ENCODE measurements at places on chromosomes 13 and 19.

GRCh38 chr13:35524171-35524570 is 47.7 kb upstream of the MAB21L1 start:
- no peak for DNase-seq

DNA sequence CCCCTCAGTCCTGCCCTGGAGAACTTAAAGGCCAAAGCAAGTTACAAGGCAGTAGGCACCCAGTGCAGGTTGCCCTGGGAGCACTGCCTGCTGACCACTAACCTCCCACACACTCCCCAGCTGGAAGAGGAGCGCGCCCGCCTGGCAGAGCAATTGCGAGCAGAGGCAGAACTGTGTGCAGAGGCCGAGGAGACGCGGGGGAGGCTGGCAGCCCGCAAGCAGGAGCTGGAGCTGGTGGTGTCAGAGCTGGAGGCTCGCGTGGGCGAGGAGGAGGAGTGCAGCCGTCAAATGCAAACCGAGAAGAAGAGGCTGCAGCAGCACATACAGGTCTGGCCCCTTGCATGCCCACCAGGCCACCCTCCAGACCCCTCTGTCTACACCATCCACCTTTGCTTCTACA is 61.1 kb downstream of the KCNC3 start:
- DNase-seq = no peak

DNA sequence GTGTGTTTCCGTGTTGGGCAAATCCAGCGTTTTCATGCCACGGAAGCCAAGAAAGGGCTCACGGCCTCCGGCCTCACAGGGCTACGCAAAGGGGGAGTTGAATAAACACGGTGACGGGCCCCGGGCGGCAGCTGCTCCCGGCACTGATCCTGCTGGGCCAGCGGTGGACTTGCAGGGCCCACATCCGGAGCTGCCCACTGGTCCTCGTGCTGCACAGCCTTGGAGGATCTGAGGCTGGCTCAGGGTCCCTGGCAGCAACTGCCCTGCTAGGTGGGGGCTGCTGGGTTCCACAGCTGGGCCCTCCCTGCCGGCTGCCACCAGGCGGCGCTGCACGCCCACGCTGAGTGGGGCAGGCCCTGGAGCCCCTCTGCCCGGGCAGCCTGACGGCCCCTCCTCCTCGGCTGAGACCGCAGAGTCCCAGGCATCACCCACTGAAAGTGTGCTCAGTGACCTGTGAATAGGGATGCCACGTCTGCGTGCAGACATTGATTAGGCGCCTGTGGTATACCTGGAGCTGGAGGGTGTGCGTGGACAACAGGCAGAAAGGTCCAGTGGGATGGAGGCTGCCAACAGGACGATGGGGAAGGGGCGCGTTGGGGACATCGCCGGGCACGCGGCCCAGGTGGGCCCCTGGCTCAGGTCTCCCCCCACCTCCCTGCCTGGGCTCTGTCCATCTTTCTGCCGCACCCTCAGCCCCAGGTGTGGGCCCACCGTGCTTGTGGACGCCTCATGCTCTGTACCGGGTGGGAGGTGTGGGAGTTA is 5.3 kb upstream of the HCN2 start:
- DNase-seq = peak; percentile 91

- DNase-seq = no peak
Measured at GRCh38 chr13:99356262-99357091, 49.3 kb upstream of the GPR183 start.

DNA sequence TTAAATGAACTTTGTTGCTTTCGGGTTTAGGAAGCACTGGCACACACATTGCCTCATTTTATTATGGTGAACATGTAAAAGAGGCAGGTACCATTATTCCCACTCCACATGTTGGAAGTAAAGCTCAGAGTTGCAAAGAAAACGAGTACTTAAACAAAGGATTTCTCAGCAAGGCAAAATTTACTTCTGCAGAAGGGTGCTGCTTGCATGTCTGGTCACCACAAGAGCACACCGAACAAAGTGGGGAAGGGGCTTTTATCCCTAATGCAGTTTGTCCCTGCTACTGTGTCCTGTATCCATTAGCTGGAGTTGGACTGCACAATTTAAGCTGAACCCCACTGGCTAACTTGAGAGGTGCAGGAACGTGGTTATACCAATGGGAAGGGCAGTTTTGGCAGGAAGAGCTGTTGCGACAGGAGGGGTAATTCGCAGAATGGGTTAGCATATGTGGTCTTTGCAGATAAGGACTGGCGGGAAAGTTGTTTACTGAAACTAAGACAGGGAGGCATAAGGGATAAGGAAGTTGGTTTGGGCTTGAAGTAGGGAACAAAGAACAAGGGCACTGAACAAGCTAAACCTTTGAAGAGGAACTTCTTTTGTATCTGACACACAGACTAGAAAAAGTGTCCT is 545.5 kb downstream of the UQCRFS1 start:
- DNase-seq = no peak

DNA sequence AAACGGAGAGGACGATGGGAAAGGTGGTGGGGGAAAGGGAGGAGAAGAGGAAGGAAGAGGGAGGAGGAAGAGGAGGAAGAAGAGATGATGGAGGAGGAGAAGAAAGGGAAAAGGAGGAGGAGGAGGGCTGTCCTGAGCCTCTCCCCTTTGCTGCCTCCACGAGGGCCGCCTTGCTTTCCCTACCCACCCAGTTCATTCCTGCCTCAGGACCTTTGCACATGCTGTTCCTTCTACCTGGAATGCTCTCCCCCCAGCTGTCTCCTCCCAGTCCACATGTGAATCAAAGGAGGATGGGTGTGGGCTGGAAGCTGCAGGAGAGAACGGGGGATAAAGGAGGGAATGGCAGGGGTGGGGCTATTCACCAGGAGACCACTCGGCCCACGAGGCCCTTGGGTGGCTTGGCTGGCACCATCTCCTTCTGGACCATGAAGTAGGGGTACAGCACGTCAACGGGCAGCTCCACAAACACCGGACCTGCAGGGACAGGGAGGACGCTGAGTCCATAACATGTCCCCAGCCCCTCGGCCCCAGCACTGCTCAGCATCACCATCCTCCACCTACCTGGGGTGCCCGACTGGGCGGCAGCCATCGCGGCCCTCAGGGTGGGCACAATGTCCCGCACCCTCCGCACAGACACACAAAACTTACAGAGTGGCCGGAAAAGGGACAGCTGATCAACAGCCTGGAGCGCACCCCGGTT is 15.3 kb downstream of the SYDE1 start:
- DNase-seq = no peak

DNA sequence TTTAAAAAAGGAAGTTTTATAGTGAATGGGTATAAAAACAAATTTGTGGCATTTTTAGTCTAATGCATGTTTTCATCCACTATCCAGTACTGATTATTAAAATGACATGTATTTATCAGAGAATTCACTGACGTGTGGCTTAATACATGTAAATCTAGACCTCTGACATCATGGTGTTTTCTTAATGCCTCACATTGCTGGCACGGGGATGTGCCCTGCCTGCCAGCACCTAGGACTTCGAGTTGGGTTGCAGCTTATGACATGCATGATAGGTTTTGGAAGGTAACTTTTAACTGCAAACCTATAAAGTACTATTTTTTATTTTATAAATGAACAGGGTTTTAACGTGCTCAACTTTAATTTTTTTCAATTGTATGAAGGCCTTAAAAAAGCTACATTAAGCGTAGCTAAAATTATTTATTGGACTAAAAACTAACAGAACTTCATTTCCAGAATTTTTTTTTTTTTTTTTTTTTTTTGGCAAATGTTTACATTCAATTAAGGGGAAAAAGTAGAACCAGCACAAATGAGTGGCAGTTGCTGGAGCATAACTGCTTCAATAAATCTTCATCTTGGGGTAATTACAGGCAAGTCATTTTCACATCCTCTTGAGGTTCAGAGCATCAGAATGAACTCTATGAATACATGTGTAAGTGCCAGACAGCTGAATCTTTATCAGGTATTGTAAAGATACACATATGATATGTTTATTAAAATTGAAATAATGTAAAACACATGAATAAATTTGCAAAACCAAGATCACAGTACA is 16.3 kb downstream of the METTL21C start:
- DNase-seq = no peak

DNA sequence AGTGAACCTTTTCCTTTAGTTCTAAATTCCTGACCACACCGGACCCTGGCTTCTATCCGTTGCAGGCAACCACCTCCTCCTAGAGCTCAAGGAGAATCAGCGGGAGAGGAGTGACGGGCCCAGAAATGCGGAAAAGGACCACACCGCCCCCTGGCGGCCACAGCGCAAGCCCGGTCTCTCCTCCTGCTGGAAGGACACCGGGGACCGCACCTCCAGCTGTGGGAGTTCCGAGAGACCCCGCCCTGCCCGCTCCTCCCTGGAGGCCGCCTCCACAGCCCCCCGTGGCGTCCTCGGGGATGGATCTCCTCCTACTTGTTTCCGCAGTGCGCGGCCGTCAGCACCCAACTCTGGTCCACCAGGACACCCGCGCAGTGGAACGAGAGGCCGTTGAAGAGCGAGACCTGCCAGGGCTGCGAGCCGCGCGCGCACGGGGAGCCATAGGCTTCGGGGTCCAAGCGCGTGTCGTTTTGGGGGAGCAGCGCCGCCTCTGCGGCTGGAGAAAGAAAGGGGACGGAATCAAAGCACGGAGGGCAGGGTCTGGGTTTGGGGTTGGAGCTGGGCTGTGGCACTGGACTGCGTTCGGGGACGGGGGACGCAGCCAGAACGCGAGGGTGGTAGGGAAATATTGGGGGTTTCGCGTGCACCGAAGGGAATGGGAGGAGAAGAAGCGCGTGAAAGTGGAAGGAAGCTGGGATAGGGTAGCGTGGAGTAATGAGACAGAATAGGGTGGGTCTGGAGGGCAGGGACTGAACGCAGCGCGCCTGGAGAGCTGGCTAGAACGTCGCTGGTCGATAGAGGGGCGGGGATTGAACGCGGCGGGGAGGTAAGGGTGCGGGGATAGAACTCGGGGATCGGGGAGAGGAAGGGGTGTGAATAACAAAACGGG is 2.5 kb downstream of the KLK10 start:
- peak; percentile 94 for DNase-seq

GRCh38 chr13:34114581-34114980 is 296.6 kb downstream of the RFC3 start:
- DNase-seq = no peak

- DNase-seq = peak; percentile 55
Measured at GRCh38 chr13:101919541-101920181, 467.2 kb downstream of the ITGBL1 start.

DNA sequence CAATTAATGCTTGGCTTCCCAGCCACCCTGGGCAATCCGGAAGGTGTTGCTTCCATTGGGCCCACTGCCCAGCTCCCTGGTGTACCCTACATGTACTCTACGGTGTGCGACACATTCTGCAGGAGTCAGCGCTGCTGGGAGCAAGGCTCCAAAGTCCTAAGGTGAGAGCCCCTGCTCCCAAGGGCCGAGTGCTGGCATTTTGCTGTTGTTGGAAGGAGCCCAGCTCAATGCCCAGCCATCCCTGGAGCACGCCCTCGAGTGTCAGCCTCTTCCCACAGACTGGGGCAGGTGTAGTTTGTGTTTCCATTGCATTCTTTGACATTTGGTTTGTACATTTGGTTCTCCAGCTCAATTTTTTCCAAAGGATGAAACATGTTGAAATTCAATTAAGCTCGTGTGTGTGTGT is 64.6 kb downstream of the GGACT start:
- DNase-seq = no peak

GRCh38 chr19:17841810-17842662 is 5.7 kb downstream of the JAK3 start:
- peak; percentile 97 for DNase-seq

DNA sequence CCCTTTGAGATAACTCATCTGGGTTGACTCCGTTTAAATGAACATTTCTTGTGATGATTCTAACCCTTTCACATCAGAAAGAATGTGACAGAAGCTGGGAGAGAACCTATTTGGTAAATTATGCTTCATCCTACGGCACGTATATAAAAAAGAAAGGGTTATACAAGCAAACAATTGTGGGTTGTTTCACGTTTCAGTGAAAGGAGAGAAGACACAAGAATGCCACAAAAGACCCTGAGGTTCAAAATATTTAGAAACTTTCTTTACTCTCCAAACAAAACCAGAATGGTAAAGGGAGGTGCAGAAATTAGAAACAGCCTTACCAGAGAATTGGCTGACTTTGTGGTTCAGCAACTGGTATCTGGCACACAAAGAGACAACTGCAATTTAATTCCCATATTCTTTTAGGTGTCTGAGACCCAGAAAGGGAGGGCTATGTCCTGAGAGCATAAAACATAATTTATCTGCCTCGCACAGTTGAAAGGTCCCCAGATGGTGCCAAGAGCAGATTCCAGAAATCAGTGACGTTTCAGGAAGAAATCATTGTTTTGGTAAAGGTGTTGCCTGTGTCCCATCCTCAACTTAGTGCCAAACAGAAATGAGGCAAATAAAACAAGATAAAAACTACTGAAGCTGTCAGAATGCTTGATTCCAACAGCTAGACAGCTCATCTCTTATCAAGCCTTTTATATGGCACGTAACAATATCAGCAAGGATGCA is 361.4 kb downstream of the EFNB2 start:
- no peak for DNase-seq

DNA sequence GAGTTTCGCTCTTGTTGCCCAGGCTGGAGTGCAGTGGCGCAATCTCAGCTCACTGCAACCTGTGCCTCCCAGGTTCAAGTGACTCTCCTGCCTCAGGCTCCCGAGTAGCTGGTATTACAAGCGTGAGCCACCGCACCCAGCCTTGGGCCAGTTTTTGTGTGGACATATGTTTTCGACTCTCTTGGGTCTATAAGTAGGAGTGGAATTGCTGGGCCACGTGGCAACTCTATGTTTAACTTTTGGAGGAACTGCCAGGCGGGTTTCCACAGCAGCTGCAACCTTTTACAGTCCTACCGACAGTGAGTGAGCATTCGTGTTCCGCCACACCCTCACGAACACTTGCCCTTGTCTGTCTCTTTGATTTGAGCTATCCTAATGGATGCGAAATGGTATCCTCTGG is 44.9 kb downstream of the BICRA start:
- DNase-seq = no peak

DNA sequence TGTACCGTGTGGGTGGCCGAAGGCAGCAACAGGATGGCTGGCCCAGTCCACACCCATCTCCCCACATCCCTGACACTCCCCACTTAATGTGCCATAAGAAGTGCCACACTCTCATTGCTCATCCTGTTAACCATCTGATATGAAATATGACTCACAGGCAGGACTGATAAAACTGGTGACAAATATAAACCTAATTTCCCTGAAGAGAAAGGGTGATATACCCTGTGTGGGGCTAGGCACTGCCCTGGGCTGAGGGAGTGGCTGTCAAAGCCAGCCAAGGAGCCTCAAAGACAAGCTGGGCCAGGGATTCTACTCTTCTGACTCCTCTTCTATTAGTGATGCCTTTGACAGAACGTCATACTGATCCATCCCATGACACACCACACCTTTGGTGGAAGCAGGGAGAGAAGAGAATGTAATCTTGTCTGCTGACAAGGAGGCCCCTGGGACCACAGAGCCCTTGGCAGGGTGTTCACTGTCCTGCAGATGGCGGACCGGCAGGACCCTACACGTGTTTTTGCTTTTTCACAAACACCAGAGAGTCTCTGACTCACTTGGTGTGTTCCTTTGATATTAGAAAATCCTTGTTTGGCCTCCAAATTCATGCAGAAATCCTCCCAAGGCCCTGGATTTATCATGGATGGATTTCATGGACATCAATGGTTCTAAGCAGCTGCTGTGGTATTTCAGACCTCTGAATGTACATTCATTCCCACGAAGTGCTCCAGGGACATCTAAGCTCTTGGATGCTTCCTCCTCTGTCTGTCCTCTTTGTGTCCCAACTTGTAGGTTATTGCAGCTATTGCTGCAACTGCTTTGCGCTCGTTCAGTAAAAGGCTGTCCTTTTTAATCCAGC is 98.0 kb upstream of the WASF3 start:
- no peak for DNase-seq

- DNase-seq = no peak
Measured at GRCh38 chr19:32308431-32309077, 36.9 kb upstream of the ZNF507 start.
